Suppressor macrophage treated with lipopolysaccharide for 4 hours (primary cell): ENCODE measurements at places on chromosomes 4 and X.

DNA sequence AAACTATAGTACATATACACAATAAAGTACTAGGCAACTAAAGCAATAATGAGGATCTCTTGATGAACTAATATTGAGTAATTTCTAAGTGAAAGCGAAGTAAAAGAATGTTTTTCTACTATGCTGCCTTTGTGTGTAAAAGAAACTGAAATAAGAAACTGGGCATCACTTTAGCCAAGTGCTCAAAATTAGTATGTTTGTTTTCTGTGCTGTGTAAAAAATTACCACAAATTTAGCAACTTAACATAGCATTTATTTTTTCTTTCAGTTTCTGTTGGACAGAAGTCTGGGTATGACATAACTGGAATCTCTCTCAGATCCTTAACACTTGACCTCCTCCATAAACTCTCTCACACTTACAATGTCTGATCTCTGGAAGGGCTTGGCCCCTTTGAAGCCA, 687.1 kb upstream of the MAGEB2 start:
- peak; percentile 28 for DNase-seq

- DNase-seq: no peak
Measured at GRCh38 chr4:60241866-60242265, 958.3 kb upstream of the ADGRL3 start.

GRCh38 chr4:109177096-109177810, 125.2 kb downstream of the COL25A1 start:
- DNase-seq: no peak

DNA sequence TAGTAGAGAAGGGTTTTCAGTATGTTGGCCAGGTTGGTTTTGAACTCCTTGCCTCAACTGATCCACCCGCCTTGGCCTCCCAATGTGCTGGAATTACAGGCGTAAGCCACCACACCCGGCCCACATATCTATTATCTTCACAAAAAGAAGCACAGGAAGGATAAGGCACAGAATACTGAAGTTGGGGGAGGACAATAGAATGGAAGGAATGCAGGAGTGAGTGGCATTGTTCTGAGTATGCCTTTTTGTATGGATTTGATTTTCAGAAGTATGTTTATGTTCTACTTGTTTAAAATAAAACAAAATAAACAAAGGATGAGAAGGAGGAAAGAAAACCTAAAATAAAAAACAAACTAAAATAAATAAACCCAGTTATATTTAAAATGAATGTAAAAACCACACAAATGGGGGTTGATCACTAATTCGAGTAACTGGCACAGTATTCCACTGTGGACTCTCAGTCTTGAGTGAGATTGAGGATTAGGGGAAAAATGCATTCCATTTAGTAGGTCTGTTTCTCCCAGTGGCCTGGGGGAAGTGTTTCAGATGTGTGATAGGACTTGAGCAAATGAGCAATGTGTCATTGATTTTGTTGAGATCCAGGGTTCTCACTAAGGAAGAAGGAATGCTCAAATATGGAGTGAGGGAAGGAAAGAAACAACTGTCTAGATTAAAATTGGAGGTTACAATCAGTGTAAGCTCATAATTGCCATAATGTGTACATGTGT, 109.0 kb upstream of the C1QTNF7 start:
- no peak for DNase-seq

- no peak for DNase-seq
Measured at GRCh38 chrX:39955625-39956024, 142.1 kb downstream of the BCOR start.

DNA sequence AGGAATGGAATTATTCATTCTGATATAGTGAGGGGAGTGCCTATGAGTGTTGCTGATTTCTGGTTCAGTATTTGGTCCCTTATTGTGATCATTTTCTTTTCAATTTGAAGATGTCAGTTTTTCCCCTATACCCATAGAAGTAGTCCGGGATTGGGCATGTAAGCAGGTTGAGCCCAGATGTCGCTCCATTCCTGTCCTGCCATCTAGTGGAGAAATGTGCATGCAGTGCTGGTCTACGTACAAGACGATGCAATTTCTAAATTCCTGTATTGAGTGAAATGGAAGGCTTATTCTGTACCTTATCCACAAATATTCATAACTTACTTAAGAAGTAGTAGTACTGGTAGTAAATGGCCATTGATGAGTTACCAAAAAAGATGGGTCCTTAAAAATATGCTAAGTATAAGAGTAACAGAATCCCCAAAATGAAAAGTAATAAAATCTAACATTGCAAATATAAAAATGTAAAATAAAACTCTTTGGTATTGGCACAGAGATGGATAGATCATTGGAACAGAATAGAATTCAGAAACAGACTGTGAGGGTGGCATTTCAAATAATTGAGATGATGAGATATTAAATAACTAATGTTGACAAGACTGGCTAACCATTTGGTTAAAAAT, 60.9 kb downstream of the UGT8 start:
- DNase-seq: peak; percentile 37
